ENCODE measurements at places on chromosomes 5 and 9. TPM values are rescaled to one million over a fixed set of nuclear protein-coding genes. Genes with fewer than 3 reads are reported as not detected.
A peak's percentile ranks its signal among the peaks of the same experiment; 100 is the strongest.

GRCh38 chr5:168408561-168409305 is 77.5 kb upstream of the RARS1 start:
- DNase-seq: no peak

DNA sequence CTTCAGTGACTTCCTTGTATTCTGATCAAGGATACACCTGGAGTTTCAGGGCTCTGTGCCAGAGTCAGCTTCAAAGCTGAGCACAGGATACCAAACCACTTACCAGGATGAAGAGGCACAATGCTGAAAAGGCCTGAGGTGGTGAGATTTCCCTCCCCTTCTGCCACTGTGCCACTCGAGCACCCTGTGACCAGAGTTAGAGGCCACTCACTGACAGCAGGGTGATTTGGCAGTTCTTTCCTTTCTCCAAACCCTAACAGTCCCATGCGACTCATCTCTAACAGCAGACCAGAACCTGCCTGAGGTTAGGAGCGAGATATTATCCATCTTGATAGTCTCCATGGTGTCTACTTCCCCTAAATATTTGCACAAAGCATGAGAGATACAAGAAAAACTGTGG is 1.8 kb downstream of the PLGRKT start:
- DNase-seq: peak; percentile 34

DNA sequence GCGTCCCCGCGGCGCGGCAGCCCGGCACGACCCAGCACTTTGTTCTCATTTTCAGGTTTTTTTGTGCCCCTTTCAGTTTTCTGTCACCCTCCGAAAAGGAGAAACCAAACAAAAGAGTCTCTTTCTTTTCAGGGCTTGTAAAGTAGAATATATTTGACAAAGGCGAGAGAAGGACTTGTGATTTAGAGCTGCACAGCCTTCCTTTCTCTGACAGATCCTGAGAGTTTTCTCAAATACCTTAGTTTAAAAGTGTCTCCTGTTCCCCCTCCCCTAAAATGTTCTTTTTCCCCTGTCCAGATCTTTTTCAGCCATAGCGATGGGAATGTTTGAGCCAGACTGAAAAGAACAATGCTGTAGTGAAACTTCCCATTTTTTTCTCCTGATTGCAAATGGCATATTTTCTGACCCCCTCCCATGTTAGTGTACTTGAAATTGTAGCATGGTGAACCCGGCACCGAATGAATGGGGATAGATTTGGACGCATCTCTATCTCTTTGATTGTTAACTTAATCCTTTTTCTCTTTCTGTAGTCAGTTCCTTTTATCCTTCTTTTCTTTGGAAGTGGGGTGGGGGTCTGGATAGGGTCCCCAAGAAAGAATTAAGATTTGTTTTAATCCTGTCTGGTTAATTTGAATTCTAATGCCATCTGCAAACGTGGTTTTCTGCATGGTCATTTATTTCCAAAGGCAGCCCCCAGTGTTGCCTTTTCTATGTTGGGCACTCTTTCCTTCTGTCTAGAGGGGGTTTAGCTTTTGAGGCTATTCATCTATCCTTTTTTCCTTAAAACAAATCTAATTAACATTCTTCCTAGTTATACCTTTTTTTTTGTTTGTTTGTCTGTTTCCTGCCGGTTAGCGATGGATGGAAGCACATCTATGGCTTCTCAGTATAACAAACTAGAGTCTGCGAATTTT is 2.2 kb downstream of the ZSWIM6 start:
- no peak for DNase-seq

GRCh38 chr5:174567506-174568141 is 156.8 kb upstream of the MSX2 start:
- DNase-seq: no peak

DNA sequence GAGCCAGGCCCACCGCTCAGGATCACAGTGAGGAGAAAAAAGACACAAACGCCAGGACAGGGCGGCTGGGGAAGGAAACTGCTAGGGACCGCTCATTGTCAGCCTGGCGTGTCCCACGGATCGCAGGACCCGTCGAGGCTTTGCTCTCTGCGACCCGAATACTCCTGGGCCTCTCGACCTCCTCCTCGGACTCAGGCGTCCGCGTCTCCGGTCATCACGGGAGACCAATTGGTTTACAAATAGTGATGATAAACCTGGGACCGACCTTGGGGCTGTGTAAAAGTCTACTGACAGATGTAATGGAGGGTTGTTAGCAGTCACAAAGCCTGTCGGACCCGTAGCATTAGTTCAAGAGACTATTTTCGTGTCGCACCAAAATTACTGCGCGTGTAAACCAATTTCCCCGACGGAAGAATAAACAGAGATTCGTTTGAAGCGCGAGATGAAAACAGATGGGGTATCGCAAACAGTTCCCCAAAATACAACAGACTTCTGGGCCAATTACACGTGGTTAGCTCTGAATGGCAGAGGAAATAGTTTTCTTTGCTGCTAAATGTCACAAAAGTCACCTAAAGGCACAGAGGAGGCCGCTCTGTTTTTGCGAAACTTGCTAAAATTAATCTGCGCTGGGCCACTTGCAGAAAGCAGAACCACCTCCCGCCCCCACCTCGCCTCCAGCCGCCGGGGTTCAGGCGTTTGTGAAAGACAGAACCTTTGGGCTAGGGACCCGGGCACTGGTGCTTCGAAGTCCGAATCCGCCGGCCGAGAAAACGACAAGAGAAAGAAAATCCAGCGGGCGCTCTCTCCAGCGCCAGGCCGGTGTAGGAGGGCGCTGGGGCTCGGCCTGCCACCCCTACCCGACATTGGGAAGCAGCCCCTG is 67.6 kb downstream of the FOXD1 start:
- DNase-seq: no peak

Gene TRAF2
- 25.3 TPM for total RNA-seq

Gene AGXT2
- total RNA-seq: not detected

Gene NR2F1-AS1
- 3.2 TPM for total RNA-seq

Gene AK8
- total RNA-seq: 0.67 TPM

Data from left colon (tissue), 2 donors.